ENCODE measurements at places on chromosomes 13 and 19.

- no peak for DNase-seq
These were observed 21.7 kb downstream of the GNG7 start for GRCh38 chr19:2680808-2681207.

- DNase-seq, result no peak
These were observed 8.2 kb upstream of the ZNF507 start for GRCh38 chr19:32337084-32337808.

GRCh38 chr13:98110749-98111148, 32.1 kb upstream of the FARP1 start:
- no peak for DNase-seq

DNA sequence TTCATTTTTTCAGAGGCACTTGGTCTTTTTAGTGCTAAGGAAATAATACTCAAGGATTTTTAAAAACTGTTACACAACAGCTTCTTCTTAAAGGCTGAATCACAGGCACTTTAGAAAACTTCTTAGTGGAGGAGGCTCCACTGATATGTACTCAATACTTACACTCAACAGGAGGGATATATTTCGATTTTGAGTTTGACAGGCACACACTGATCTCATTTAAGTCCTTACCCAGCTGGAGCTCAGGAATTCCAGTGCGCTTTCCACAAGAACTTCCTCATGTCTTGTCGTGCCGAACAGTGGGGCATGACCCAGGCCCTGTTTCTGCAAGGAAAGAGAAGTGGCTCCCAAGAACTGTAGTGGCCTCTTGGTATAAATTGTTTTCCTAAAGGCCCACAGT, 103.8 kb downstream of the RGCC start:
- no peak for DNase-seq

DNA sequence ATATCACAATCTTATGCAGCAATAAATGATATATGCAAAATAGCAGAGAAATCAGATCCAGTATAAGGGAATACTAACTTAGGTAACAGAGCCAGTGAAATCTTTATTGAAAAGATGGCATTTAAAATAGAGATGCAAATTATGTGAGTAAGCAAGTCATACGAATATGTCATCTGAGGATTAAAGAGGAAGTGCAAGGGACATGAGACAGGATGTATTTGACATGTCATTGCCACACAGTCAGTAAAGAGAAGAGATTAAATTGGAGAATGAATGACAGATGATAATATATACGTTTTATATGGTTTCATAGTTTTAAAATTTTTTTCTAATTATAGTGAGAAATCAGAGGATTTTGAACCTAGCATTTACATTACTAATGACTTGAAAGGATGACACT, 426.4 kb downstream of the SLITRK5 start:
- DNase-seq, result no peak

DNA sequence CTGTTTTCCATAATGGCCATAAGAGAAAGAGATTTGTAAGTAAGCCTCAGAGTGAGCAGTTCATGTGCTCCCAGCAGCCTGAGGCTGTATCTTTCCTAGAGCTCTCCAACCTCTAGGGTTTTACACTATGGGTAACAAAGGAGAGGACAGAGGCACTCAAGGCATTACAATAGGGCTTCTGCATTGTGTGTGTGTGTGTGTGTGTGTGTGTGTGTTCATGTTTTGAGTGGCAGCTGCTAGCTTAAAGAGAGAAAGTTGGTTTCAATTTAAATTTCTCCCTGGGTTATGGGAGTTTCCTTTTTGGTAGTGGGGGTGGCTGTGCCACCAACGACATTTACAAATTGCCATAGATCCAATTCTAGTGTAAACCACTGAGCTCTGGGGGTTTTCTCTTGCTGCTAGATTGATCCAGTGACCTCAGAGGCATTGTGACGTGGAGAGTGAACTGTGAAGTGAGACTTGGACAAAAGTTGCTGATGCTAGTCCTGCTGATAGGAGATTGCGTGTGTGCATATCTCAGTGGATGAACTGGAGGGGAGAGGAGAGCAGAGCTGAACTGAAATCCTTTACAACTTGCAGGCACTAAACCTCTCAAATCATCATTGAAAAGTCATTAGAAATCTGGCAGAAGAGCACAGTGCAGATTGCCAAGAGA, 67.2 kb upstream of the OLFM4 start:
- peak; percentile 16 for DNase-seq

DNA sequence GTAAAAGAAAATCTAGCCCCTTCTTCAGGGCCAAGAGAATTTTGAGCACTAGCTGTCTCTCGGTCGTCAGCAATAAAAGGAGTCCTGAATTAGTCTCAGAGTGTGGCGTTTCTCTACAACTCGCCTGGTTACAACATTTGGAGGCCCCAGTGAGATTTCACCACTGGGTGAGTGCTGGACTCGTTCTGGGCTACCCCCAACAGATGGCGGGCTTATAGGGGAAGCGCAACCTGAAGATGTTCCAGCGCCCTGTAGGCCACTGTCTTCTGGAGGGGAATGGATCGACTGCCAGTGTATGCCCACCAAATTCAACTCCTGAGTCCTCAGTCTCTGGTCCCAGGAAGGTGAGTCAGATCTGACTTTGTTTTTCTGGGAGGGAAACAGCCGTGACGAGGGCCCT, 11.7 kb upstream of the ZNF181 start:
- DNase-seq, result no peak

GRCh38 chr19:29475469-29475868, 50.3 kb upstream of the VSTM2B start:
- no peak for DNase-seq

DNA sequence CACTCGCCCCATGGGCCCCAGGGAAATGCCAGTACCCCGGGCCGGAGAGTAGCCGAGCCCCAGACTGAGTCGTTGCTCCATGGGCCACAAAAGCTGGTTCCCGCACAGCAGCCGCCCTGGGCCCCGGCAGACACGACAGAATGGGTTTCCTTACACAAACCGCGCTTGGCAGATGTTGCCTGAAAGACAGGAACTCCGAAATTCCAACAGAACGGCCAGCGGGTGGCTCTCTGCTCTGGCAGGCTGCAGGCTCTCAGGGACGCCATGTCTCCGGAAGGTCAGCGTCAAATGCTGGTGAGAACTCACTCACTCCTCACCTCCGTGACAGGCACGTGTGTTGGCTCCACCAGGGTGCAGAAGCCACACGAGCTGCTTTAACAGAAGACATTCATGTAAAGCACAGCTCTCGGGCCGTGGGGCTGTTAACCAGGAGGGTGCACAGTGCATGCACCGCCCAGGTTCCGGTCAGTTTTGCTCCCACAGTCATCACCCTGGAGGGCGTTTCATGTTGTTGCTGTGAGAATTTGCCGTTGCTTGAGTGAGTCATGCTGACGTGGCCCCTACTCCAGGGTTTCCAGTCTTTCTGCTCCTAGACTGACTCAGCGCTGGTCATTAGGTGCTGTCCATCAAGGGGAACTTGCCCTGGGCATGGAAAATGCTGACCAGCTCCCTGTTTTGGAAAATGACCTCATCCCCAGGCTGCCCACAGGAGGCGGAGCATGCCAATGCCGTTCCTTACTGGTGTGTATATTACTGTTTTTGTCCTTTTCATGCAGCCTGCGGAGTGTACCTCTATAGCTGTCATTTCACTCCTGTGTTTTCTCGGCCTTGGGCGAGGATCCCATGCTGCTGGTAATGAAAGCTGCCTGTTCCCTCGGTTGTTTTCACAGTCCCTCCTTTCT, 44.8 kb downstream of the ANKRD10 start:
- DNase-seq, result no peak

- DNase-seq, result peak; percentile 66
These were observed 979 bp downstream of the AKAP8 start for GRCh38 chr19:15378534-15379082.

DNA sequence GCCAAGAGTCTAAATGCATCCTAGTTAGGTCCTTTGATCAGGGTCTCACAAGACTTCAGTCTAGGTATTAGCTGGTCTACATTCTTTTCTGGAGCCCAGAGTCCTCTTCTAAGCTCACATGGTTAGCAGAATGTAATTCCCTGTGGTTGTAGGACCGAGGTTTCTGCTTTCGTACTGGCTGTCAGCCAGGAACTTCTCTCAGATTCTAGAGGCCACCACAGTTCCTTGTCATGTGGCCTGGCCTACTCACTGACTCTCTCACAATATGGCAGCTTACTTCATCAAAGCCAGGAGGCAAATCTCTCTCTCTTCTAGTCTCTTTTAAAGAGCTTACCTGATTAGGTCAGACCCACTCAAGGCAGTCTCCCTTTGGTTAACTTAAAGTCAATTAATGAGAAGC, 82.9 kb downstream of the POU4F1 start:
- no peak for DNase-seq

GRCh38 chr13:52862358-52863206, 14.1 kb upstream of the PCDH8 start:
- peak; percentile 39 for DNase-seq

DNA sequence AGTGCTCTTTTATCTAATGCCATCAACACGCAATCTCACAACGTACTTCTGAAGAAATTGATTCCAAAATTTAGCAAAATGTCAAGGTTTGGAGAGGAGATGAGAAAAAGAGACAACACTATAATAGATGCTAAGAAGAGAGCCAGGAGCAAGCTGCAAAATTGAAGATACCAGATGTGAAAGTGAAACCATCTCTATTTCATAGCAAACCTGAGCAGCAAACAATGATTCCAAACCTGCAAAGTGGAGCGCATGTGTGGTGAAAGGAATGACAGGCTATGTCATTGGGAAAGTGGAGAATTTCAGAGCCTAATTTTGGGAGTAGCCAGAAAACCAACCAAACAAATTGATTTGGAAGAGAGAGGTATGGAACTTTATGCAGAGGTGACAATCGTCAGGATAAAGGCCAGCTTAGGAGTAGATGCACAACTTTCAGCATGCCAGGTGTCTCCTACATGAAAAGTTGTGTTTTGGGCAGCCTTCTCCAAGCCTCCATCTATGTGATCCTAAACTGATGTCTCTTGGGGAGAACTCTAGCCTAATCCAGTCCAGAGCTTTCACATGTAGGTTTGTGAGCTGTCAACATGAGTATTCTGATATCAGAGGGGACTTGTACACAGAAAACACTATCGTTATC, 158.4 kb upstream of the FNDC3A start:
- peak; percentile 39 for DNase-seq

- DNase-seq, result no peak
These were observed 22.9 kb upstream of the POMP start for GRCh38 chr13:28636069-28636468.

DNA sequence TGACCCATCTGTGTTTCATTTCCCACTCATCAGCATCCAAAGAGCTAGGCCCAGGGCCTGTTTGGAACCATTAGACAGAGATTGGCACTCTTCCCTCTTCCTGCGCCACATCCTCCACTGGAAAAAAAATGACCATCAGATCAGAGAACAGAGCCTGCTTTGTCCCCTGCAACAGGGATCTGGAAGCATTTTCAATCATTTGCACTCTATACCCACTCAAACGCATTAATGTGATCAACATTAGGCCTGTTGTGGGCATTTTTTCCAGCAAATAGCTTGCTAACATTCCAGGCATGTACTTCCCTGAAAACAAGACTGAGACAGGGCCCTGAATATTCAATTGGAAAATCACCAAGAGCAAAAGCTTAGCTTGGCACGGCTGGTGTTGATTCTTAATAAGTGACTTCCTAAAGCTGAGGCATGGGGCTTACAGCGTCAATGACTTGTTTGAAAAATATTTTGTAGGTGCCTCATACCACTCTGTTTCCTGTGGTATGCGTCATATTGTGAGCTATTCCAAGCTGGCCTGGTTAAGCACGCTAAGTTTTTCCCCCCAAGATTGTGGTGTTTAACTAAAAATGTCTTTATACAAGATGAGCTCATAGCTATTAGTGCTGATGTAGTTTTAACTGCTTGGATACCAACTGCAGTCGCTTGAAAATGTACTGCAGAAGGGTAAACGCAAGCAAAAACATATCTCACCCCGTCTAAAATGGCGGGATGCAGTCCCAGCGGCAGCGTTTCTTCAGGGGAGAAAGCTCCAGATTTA, 404.4 kb downstream of the SPRY2 start:
- DNase-seq, result no peak
